ENCODE measurements at places on chromosomes 5 and 9. TPM values are rescaled to one million over a fixed set of nuclear protein-coding genes. Genes with fewer than 3 reads are reported as not detected.

- DNase-seq: no peak
Observed at GRCh38 chr9:2727374-2727773, 10.1 kb downstream of the KCNV2 start.

- no peak for DNase-seq
Observed at GRCh38 chr5:44568519-44568918, 179.3 kb upstream of the FGF10 start.

- peak; percentile 42 for DNase-seq
Observed at GRCh38 chr9:100498592-100498991, 25.6 kb downstream of the TMEFF1 start.

The BTNL8 gene
- not detected for polyA plus RNA-seq

The SPATA6L gene
- 0.45 TPM for polyA plus RNA-seq

DNA sequence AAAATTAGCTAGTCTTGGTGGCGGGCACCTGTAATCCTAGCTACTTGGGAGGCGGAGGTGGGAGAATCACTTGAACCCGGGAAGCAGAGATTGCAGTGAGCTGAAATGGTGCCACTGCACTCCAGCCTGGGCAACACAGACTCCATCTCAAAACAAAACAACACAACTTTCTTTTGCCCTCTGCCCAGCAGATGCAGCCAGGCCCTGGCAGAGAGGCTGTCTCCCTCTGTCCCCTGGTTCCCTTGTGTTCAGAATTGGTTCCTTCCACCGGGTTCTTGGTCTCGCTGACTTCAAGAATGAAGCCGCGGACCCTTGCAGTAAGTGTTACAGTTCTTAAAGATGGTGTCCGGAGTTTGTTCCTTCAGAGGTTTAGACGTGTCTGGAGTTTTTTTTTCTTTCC, 30.2 kb upstream of the CEP72 start:
- no peak for DNase-seq

The PCDHB3 gene
- 2.3 TPM for polyA plus RNA-seq

The IRGM gene
- polyA plus RNA-seq: not detected

DNA sequence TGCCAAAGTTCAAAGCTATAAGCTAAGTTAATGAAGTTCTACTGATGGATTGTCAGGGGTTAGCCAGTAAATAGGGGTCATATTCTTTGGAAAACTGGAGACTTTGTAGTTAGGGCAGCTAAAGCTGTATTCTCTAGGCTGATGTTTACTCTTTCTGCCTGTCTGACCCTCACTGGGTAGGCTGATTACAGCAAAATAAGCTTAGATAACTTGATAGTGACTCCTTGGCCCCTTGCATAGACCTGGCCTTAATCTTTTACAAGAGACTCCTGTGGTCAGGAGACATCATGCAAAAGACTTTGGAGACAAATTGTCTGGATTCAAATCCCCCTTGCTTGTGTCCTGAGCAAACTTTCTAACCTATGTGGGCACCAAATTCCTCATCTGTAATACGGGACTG, 314.4 kb upstream of the MSX2 start:
- DNase-seq: no peak

GRCh38 chr5:32003981-32004380, 170.1 kb downstream of the GOLPH3 start:
- DNase-seq: no peak

DNA sequence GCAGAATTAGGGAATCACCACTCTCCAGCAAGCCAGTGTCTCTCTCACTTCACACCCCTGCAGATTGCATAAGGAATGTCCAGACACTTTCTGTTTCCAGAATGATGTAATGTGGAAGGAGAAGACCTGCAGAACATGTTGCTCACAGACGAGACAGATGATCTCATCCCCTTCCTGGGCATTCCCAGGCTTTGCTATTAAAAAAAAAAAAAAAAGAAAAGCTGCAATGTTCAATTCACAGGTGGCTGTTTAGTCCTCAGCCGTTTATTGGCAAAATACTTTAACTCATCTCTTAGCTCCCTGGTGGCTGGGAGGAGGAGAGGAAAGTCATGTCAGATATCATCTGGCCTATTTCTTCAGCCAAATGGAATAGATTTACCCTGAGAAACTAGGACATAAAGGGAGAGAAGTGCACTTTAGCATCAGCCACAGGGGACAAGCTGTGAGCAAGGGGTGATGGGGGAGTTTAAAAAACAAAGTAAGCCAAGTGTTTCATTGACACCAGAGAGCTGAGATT, 95.9 kb upstream of the TNC start:
- DNase-seq: peak; percentile 72

DNA sequence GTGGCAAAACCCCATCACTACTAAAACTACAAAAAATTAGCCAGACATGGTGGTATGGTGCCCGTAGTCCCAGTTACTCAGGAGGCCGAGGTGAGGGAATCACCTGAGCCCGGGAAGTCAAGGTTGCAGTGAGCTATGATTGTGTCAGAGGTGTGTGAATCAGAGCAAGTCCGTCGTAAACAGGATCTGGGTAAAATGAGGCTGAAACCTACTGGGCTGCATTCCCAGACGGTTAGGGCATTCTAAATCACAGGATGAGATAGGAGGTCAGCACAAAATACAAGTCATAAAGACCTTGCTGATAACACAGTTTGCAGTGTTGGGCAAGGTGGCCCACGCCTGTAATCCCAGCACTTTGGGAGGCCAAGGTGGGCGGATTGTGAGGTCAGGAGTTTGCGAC, 1.9 kb upstream of the CLTB start:
- no peak for DNase-seq

The DDX4 gene
- polyA plus RNA-seq: not detected

The FANCG gene
- 19.4 TPM for polyA plus RNA-seq

The DMRT3 gene
- polyA plus RNA-seq: not detected

GRCh38 chr5:66850354-66851075, 254.3 kb downstream of the MAST4 start:
- peak; percentile 77 for DNase-seq

GRCh38 chr9:110509792-110510191, 69.7 kb downstream of the SVEP1 start:
- DNase-seq: no peak

The CLIC3 gene
- polyA plus RNA-seq: 1.5 TPM

- no peak for DNase-seq
Observed at GRCh38 chr9:124797343-124798103, 20.6 kb downstream of the OLFML2A start.

The RBM22 gene
- 36.7 TPM for polyA plus RNA-seq

The SAPCD2 gene
- polyA plus RNA-seq: 0.85 TPM

The SERINC5 gene
- 8.9 TPM for polyA plus RNA-seq

- DNase-seq: peak; percentile 37
Observed at GRCh38 chr5:134738963-134739661, 764 bp downstream of the CAMLG start.

GRCh38 chr5:98656125-98656795, 117.2 kb upstream of the RGMB start:
- DNase-seq: peak; percentile 8

- no peak for DNase-seq
Observed at GRCh38 chr5:58108511-58108910, 351.4 kb downstream of the PLK2 start.

GRCh38 chr9:92763721-92764380, 782 bp downstream of the BICD2 start:
- no peak for DNase-seq

DNA sequence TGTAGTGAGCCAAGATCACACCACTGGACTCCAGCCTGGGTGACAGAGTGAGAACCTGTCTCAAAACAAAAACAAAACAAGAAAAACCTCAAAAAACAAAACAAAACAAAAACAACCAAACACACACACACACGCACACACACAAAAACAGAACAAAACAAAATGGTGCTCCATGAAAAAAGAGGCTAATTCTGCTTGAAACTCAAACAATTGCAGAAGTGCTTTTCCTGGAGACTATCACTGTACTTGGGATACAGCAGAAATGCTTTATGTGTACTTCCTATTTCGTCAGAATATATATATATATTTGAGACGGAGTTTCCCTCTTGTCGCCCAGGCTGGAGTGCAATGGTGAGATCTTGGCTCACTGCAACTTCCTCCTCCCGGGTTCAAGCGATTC, 49.9 kb upstream of the HSPA9 start:
- DNase-seq: no peak

The OBP2B gene
- polyA plus RNA-seq: not detected

DNA sequence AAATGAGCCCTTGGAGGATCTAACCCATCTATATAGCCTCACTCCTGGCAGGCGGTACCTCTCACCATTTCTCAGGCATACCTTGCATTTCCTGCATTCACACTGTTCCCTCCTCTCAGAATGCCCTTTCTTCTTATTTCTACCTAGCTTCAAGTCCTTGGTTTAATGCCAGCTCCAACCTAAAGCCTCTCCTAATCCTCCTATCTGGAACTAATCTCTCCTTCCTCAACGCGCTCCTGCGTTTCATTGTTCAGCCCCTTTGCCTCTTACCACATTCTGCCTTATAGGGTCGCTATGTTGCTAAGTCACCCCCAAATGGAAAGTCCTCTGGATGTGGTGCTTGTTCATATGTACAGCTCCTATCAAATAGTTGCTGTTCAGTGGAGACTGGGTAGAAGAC, 288.5 kb upstream of the TUT7 start:
- no peak for DNase-seq

- no peak for DNase-seq
Observed at GRCh38 chr9:98356326-98356725, 100.9 kb upstream of the TBC1D2 start.

DNA sequence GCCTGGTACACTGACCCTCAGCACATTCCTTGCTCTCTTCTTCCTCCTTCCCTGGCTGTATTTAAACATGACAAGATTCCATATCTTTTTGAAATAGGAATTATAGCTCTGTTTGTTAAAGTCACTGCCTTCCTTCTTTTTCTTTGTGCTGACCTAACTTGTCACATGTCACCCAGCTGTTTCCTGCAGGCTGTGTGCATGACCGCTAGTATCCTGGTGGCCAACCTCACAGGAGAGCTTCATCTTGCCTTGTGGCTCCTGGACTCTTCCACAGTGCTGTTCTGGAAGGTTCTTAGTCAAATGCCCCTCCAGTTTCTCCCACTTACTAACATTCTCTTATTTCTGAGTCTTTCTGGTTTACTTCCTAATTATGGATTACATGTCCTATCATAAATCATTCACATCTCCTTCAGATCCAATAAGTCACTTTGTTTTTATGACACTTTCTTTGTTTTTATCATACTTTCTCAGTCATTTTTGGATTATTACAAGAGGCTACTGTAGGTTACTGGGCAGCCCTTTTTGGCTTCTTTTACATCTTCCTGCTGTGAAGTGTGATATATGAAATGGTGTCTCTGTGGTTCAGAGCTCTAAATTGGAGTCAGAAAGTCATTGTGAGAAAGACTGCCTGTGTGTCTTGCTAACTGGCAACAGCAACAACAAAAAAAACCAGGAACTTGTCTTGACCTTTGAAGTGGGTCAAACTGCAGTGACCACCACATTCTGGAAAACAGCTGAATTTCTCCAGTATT, 463.6 kb upstream of the DAP start:
- DNase-seq: no peak

The OR5C1 gene
- polyA plus RNA-seq: not detected

DNA sequence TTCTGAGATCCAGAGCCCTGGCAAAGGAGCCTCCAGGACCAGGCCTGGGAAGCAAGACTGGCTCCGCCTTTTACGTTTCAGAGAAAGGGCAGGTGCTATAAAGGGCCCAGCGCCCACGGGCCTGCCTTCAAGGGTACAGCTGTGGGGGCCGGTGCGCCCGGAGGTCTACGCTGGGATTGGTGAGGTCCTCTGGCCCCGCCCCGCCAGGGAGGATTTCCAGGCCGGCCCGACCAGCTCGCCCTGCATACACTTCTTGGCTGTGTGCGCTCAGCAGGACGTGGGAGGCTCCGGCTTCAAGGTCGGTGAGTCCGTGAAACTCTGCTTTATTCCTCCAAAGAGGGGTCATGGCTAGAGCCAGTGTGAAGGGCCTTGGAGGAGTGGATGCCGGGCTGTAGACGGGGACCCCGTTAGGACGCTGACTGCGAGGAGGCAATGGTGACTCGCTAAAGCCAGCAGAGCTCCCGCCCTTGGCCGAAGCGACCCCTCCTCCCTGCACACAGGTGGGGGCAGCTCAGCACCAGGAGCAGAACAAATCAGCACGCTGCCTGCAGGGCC, at the start of gene CKMT2:
CKMT2 (plus strand) TSS at position 243 of the 555 bp plus-strand sequence. CDS start 17,811 bp downstream, outside the sequence.
- DNase-seq: peak; percentile 53

- DNase-seq: no peak
Observed at GRCh38 chr5:171978016-171978415, 28.4 kb downstream of the FBXW11 start.

- no peak for DNase-seq
Observed at GRCh38 chr9:89066835-89067234, 75.6 kb downstream of the S1PR3 start.

The SSBP2 gene
- 63.1 TPM for polyA plus RNA-seq

DNA sequence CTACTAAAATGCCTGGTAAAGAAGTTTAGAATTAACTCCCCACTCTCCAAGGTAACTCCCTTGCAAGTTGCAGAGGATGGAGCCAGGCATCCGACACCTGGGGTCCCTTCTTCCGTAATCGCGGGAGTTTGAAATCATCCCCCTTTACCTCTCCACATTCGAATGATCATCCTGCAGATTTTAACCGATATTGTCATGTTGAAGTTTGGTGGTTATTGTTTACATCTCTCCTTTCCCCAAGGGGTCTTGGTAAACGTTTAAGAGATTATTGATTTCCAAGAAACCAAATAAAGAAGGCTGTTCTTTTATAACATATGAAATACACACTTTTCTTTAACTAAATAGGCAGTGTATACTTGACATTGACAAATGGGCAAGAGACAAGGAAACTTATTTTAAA, 26.7 kb downstream of the NR2F1 start:
- DNase-seq: no peak

The SPINK13 gene
- not detected for polyA plus RNA-seq

DNA sequence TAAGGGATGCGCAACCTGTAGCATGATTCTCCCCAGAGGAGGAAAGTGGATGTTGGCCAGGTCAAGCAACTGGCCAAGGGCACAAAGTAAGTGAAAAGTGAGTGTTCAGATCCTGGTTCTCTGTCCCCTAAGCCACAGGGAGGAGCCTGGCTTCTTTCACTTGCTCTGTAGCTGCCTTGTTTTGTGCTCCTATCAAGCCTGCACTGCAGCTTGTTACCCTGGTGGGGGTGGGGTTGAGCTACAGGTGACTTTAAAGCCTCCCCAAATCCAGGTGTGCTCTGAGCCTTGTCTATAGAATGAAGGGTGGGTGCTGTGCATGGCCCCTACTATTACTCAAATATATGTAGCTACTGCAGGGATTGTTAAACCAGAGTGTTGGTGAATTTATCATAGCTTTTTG, 32.9 kb downstream of the RALGPS1 start:
- DNase-seq: no peak

DNA sequence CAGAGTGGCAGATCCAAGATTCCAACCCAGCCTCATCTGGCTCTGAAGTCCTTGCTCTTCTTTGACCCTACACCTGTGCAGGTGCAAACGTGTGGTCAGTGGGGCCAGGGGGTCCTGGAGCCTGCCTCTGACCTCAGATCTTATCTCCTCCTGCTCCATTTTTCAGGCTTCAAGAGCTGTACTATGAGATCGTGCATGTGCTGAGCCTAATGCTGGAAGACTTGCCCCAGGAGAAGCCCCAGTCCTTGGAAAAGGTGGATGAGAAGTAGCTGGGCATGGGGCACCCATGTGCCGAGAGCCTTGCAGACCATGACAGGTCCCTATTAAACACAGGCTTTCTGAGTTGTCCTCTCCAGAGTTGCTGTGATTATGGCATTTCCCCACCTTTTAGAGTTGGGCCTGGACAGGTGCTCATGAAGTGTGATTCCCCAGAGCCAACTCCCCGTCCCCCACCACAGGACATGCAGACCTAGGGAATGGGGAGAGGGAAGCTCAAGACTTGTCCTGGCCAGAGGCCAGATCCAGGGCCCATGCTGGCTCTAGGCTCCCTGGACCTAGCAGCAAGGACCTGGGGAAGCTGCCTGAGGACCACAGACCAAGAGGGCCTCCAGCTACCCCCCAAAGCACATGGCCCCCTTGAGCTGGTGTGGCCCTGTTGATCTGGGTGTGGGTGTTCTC, 22.5 kb downstream of the PITX1 start:
- DNase-seq: no peak

- no peak for DNase-seq
Observed at GRCh38 chr9:7665874-7666273, 133.7 kb downstream of the DMAC1 start.

Data from fibroblast of lung (primary cell).